ENCODE measurements at places on chromosomes 11 and 22.

- no peak for DNase-seq
These were observed 4.7 kb upstream of the AP1B1 start for GRCh38 chr22:29393019-29393608.

DNA sequence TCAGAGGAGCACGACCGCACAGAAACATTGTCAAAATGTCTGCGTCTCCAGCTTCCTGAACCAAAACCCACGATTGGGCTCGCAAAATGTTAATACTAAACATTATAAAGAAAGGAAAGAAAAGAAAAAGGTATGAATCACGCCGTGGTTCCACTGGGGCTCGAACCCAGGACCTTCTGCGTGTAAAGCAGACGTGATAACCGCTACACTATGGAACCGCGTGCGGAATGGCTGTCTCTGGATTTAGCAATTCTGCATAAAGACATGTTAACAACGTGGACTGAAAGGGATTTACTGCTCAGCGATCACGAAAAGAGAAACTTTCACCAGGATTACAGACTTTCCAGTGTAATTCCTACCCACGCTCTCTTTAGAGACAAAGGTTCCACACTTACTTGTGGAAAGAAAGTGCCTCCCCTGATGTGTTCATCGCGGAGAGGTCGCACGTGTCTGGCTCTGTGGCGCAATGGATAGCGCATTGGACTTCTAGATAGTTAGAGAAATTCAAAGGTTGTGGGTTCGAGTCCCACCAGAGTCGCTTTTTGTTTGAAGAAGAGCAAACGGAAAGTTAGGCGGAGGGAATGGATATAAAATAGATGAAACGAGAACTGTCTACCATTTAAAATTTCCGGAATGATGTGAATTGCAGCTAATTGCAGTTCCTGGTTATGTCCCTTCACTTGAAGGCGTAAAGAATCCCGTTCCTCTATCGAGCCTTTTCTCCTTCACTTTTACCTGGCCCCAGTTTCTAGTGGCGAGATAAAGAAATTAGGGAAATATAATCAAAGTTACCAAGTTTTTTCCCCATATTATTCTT is 39.7 kb downstream of the OR4D9 start:
- peak; percentile 94 for DNase-seq

GRCh38 chr11:85749884-85750283 is 61.1 kb downstream of the SYTL2 start:
- no peak for DNase-seq

GRCh38 chr11:44326615-44327475 is 16.9 kb upstream of the ALX4 start:
- DNase-seq, result no peak

DNA sequence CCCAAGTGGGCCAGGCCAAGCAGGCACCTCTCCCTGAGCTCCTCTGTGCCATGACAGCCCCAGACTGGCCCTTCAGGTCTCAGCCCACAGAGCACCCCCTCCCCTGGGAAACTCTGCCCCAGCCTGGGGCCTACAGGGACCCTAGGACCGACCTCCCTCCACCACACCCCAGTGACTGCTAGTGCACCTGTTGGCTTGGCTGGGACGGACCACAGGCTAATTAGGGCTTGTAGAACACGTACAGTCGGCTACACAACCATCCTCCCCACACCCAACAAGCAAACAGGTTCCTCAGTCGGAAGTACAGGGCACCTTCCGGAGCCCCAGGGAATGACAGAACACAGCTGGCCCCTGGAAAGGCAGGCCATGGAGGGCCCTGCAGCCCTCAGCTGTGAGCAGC is 4.3 kb downstream of the SBF1 start:
- no peak for DNase-seq

DNA sequence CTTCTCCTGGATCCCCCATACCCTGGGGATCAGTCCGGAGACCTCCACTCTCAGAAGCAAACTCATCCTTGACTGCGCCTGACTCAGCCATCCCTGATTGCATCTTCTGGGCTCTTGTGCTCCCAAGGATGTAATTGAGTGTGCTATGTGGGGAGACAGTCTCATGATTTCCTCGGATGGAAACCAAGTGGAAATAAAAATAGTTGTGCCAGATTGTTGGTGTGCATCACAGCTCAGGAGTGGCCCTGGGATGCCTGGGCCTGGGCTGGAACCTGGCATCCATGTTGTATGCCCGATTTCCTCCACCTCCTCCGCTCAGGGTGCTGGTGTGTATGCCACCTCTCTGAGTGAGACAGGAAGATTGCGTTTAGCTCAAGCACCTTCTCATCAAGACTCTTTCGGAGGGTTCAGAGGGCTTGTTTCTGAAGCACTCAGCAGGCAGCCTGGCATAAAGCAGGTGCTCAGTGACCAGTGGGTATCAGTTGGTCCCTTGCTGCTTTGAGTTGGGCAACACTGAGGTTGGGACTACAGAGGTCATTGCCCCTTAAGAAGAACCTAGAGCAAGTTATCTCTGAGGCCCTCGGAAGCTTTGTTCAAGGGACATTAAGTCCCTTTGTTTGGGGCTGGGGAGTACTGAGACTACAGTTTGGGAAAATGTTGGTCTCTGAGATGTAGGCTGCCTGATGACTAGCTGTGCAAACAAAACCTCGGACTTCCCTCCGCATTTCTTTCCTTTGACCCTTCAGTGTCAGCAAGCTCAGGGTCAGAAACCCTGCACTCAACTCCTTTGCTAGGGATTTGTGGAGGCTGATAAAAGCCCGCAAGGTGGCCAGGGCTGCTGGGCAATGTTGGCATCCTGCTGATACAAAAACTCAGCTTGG is 24.8 kb upstream of the MICAL2 start:
- no peak for DNase-seq

DNA sequence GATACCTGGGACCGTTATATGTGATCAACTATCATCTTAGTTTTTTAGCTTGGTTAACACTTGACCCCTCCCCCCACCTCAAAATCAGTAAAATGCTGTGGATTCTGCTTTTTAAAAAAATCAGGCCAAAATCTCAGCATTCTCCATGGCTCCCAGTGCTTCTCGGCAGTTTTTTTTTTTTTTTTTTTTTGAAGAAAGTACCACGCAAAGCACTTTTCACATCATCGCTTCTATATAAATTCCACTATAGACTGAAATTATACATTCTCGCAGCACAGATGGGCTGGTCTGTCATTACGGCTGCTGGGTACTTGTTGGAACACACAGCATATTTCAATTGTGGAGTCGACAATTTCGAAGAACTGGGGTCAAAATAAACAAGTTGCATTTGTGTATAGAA is 67.7 kb upstream of the PPARA start:
- no peak for DNase-seq

- no peak for DNase-seq
These were observed 3.8 kb downstream of the PKDREJ start for GRCh38 chr22:46259374-46259773.

DNA sequence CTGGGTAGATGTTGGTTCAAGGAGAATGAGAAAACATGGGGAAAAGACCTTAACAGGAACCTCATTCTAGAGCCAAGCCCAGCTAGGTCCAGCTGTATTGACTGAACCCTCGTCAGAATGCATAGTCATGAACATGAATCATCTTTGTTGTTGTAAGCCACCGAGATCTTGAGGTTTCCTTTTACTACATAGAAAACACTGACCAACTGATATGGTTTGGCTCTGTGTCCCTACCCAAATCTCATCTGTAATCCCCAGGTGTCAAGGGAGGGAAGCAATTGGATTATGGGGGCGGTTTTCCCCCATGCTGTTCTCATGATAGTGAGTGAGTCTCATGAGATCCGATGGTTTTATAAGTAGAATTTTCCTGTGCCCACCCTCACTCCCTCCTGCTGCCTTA is 19.4 kb upstream of the PHOX2A start:
- no peak for DNase-seq

GRCh38 chr22:49674479-49675050 is 153.1 kb downstream of the BRD1 start:
- no peak for DNase-seq

GRCh38 chr22:20989323-20990138 is 7.4 kb downstream of the LZTR1 start:
- no peak for DNase-seq

All from esophagus muscularis mucosa (tissue), 4 donors.